Activated CD4-positive, alpha-beta T cell treated with anti-CD3 and anti-CD28 coated beads, Interleukin-2, Interleukin-4, amounts not matched to agents 100 ng/mL and 50 ng/mL, durations not matched to agents 16 hours and 8 hours (primary cell): ENCODE measurements at places on chromosomes 13 and 19.

DNA sequence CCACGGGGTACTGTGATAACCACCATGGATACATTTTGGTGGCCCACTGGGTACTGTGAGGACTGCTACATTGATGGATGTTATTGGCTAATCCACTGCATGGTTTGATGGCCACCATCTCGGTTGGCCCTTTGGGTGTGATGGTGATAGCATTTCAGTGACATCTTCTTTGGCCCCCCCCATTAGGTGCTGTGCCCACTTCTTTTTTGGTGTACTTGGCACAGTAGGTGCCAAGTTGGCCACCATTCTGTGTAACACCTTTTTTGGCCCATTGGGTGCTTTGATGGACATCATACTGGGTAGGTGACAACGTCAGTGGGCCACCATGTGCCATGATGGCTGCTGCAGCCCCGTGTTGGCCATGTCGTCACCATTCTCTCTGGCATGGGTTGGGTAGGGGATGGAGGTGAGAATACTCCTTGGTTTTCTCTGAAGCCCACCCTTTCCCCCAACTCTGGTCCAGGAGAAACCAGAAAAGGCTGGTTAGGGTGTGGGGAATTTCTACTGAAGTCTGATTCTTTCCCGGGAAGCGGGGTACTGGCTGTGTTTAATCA lies 9.2 kb downstream of the FOXA3 start:
- DNase-seq: no peak

DNA sequence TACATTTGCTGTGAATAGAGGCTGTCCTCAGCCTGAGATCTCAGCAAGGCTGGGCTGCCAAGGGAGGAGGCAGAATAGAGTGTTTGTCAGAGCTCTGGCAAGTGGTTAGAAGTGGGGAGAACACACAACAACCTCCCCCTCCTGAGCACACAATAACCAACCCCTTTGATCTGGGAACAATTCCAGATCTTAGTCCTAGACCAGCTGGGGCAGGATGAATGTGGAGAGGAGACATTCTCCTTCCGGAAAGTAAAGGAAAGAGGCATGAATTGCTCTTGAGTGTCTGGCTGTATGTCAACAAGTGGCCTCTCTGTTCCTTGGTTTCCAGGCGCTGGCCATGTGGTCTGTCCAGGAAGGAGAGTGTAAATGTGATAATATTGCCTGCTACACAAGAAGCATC lies 114.9 kb upstream of the TMTC4 start:
- no peak for DNase-seq

GRCh38 chr19:47340477-47341208 lies 8.5 kb upstream of the DHX34 start:
- DNase-seq: no peak

DNA sequence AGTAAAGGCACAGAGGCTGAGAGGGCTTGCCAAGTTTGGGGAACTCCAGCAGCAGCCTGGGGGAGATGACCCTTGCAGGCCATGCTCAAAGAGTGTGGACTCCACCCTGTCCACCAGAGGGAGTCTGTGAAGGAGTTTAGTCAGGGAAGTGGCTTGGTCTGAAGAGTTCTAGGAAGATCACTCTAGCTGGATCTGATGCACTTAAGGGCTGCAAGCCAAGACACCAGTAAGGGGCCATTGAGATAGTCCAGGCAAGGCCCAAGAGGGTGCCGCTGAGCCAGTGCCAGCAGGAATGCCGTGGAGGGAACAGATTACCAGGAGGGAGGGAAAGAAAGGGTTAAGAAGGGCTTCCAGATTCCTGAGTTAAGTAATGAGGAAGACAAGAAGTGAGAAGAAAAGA lies 68.7 kb downstream of the ZAR1L start:
- DNase-seq: peak; percentile 51

DNA sequence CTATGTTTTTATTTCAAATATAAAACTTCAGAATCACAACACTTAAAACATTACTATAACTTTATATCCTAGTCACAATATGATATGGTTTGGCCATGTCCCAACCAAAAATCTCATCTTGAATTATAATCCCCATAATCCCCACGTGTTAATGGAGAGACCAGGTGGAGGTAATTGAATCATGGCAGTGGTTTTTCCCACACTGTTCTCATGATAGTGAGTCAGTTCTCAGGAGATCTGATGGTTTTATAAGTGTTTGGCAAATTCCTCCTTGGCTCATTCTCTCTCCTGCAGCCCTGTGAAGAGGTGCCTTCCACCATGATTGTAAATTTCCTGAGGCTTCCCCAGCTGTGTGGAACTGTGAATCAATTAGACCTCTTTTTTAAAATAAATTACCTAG lies 307.6 kb downstream of the SPRY2 start:
- DNase-seq: no peak

GRCh38 chr19:14265290-14266036 lies 59.5 kb upstream of the ADGRL1 start:
- DNase-seq: no peak

DNA sequence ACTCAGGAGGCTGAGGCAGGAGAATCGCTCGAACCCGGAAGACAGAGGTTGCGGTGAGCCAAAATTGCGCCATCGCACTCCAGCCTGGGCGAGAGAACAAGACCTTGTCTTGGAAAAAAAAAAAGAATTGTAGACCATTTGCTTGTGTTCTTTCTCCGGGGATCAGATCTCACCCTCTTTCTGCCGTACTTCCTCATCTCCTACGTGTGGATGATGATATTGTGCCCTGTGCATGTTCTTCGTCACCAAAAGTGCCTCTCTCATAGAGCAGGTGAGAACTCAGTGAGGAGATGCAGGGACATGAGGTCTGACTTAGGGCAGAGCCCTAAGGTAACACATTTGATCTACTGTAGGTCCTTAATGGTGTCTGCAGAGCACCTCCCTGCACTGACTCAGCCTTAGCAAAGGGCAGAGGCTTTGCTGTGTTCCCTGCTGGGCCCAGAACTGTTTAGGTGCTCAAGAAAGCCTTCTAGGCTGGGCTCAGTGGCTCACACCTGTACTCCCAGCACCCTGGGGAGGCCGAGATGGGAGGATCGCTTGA lies 1.3 kb downstream of the APOC2 start:
- no peak for DNase-seq

- no peak for DNase-seq
Measured at GRCh38 chr19:2454199-2454961, 2.4 kb downstream of the LMNB2 start.

DNA sequence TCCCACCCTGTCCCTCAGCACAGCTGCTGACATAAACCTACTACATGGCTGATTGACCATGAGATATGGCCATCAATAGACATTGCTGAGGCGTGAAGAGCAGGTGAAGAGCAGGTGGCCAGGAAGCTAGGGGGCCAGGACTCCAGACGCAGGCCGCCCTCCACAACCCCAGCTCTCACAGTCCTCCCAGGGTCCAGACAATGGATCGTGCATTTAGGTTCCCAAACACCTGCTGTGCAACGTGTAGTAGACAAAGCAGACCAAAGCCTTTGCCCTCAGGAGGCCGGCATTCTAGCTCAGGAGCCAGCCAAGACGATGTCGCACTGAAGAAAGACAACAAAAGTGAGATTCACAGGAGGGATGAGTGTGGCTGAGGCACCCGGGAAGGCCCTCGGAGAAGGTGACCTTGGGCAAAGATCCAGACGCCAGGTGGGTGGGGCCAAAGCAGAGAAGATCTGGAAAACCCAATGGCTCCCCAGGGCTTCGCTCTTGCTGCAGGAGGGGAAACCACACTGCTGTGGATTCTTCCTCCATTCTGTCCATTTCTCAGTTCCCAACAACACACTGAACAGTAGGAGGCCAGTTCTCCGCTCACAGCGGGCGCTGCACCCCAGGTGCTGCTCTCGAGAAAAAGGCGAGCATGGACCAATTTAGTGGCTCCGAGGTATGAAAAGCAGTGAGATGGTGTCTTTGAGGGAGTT lies 1.4 kb downstream of the FFAR1 start:
- no peak for DNase-seq

GRCh38 chr13:21812192-21812626 lies 141.3 kb downstream of the FGF9 start:
- DNase-seq: no peak
